Fibroblast of skin of scalp (primary cell): ENCODE measurements at places on chromosomes 12 and 14.

DNA sequence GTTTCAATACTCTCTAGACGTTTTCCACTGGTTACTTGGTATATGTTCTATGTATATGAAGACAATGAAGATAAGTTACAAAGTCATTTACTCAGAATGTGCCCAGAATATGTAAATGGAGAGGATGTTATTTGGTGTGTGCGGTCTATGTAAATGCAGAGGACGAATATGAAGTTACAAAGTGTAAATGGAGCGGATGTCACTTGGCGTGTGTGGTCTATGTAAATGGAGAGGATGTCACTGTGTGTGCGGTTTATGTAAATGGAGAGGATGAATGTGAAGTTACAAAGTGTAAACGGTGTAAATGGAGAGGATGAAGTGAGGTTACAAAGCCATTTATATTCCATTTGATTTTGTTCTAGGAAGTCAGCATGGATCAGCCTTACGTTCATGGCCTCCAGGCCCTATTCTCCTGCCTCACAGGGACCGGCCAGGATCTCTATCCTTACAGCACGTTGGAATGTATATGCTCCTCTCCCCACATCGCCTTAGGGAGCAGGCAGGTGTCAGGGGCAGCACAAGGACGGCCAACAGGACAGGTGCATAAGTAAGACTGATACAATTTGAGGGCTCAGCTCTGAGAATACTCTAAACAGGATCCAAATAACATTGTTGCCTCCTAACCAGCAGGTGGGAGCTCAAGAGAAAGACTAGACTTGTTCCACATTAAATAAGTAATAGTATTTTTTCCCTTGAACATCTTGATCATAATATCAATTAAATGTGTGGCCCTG is 42.4 kb downstream of the GLRX5 start:
- no peak for DNase-seq

DNA sequence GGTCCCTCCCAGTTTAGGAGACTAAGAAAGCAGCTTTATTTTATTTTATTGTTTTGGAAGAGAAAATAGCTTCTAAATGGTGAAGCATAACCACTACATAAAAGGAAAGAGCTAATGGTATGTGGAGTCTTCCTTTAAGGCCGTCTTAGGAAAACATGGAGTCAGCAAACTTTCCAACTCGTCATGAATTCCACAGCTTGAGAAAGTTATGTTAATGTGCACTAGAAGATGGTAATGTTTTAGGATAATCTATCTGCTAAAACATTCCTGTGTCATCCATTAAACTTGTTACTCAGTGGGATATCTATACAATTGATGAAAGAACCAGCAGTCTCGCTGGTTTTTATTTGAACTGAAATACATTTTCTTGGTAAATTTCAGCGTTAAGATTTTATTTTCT is 448.4 kb upstream of the SEL1L start:
- DNase-seq = peak; percentile 39

DNA sequence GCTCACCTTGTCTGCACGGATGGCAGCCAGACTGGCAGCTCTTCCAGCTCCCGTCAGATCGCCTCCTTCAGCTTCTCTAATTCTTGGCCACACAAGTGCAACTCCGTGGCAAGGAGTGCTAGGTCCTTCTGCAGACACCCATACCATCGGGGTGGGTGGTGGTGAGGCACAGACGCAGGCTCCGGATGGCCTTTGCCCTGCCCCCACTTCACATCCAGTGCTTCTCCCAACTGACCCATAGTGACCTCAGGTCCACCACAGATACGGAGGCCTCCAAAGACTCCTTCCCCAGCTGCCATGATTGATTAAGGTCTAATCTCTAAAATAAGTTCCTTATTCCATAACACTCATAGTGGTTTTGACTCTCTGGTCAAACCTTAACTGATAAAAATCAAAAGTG is 19.9 kb upstream of the CD27 start:
- no peak for DNase-seq

DNA sequence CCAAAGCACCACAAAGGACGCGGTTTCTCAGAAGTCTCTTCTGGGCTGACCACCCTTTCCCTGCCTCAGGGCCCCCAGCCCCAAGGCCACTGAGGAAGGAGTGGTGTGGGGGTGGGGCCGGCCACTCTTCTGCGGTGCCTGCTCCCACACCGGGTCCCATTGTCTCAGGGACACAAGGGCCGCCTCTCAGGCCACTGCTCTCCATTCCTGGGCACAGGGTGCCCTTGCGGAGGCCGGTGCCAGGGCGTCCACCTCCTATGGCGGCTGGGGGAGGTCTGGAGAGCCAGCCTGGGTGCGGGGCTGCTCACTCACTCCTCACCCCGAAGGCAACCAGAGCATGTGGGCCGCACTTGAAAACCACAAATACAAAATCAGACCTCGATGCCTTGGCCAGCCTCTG is 44.1 kb downstream of the PRIMA1 start:
- DNase-seq = no peak

GRCh38 chr12:8831116-8831515 is 8.7 kb downstream of the A2ML1 start:
- no peak for DNase-seq

DNA sequence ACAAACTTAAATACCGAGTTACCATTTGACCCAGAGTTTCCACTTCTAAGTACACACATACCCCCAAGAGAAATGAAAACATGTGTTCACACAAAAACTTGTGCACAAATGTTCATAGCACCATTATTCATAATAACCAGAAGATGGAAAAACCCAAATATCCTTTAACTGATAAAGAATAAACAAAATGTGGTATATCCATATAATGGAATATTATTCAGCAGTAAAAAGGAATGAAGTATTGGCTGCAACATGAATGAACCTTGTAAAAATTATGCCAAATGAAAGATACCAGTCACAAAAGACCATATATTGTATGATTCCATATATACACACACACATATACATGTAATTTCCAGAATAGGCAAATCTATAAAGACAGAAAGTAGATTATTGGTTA is 116.4 kb downstream of the TAOK3 start:
- no peak for DNase-seq

DNA sequence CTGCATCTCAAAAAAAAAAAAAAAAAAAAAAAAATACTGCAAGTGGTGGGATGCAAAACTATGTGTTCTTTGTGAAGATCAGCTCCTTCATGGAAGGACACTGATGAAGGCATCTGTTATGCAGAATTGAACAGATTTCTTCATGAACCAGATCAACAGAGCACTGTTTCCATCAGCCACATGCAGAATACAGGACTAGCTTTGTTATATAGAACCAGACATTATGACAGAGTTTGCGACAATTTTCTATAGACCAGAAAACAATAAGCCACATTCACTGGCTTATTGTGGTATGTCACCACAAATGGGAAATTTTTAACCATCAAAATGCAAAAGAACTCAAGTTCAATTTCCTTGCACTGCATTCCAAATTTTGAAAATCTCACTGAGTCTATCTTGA is 34.7 kb downstream of the CIT start:
- DNase-seq = no peak
